Uterus (tissue), 4 donors: ENCODE measurements at places on chromosomes 1 and 21. TPM values are rescaled to one million over a fixed set of nuclear protein-coding genes. Genes with fewer than 3 reads are reported as not detected.

The USH2A gene
- total RNA-seq, result not detected

DNA sequence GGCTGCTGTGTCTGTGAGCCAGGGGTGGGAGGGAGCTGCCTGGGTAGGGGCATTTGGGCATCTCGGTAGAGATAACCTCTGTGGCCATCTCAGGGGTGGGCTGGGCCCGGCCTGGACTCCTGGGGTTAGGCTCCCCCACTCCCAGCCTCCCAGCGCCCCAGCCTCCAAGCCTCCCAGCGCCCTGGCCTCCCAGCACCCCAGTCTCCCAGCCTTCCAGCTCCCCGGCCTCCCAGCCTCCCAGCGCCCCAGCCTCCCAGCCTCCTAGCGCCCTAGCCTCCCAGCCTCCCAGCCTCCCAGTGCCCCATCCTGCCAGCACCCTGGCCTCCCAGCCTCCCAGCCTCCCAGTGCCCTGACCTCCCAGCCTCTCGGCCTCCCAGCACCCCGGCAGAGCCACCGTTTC, 85.1 kb upstream of the TTC34 start:
- no peak overlapping the region for H3K27ac ChIP-seq
- no peak overlapping the region for H3K4me3 ChIP-seq
- no peaks in the 10 kb centered on the region for H3K36me3 ChIP-seq
- no peaks in the 10 kb centered on the region for H3K4me1 ChIP-seq
- DNase-seq, result no peak

GRCh38 chr1:117036018-117036461, 24.1 kb upstream of the TTF2 start:
- H3K4me1 ChIP-seq, result no peaks in the 10 kb centered on the region
- no peaks in the 10 kb centered on the region for H3K27me3 ChIP-seq
- no peak for DNase-seq

The GUCA2A gene
- not detected for total RNA-seq

DNA sequence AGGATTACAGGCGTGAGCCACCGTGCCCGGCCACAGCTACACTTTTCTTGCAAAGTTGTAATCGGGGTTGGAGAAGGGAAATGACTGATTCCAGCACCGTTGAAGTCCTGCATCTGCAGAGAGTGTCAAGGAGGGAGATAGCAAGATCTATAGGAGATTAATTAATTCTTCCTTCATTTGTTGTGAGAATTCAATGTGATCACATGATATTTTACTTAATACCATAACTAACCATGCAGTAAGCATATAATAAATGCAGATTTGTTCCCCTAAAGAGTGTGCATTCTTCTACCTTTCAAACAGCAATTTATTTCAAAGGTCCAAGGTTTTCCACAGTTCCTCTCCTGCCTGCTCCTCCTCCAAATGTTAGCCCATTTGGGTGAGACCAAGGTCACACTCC, 204.5 kb downstream of the GREM2 start:
- H3K27me3 ChIP-seq, result no peaks in the 10 kb centered on the region
- H3K4me3 ChIP-seq, result no peak overlapping the region
- no peaks in the 10 kb centered on the region for H3K4me1 ChIP-seq
- no peaks in the 10 kb centered on the region for H3K36me3 ChIP-seq
- H3K27ac ChIP-seq, result no peak overlapping the region

DNA sequence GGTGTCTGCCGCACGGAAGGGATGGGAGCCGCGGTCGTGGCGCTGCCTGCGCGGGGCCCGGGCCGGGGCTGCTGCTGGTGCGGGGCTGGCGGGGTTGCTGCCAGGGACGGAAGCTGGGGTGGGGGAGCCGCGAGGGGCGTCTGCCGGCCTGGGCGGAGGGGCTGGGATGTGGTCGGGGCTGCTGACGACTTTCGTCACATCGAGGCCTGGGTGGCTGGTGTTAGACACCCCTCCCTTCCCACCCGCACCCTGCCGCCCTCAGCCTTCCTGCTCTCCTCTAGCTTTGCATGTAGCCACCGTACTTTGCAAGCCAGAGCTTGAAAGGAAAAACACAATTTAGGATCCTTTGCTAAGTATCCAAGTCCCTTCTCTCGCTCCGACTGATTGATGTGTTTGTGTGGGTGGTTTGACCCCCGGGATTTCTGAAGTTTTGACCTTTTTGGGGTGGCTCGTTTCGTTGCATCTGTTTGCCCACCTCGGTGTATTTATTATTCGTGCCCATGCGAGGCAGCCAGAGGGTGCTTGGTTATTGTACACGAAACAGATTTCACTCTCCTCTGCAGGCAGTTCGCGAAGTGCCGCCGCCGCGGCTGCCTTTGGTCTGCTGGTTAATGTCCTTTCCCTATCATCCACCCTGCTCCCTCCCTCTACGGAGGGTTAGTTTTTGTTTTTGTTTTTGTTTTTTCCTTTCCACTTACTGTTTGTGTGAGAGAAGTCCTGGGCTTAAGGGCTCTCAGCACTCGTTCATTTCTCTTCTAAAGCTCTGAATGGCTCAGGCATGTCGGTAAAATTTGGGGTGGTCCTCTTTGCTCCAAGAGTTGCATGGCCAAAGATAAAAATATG, 868 bp downstream of the C1orf21 start:
- peak overlapping the region; percentile 92 for H3K4me3 ChIP-seq
- peak overlapping the region; percentile 92 for H3K27ac ChIP-seq
